Amniotic epithelial cell (primary cell): ENCODE measurements at places on chromosomes 6 and 20.

DNA sequence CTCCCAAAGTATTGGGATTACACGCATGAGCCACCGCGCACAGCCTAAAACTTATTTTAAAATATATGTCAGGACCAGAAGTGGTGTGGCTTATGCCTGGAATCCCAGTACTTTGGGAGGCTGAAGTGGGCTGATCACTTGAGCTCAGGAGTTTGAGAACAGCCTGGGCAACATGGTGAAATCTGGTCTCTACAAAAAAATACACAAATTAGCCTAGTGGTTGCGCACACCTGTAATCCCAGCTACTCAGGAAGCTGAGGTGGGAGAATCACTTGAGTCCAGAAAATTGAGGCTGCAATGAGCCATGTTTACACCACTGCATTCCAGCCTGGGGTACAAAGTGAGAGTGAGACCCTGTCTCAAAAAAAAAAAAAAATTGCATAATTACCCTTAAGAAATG lies 13.7 kb downstream of the PXT1 start:
- DNase-seq: peak; percentile 20

DNA sequence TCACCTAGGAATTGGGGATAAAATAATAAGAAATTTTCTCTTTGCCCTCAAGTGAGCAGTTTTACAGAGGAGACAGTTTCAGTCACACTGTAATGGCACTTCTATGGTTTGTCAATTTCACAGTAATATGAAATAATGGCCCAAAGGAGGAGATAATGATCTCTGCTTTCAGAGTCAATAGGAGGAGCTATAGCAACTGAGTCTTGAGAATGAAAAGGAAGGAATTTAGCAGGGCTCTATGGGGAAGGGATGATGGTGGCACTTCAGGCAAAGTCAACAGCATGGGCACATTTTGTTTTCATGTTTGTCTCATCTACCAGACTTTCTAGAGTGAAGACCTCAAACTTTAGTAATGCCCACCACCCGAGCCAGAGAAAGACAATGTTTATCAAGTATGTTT lies 138.3 kb upstream of the HMGN3 start:
- DNase-seq: no peak

DNA sequence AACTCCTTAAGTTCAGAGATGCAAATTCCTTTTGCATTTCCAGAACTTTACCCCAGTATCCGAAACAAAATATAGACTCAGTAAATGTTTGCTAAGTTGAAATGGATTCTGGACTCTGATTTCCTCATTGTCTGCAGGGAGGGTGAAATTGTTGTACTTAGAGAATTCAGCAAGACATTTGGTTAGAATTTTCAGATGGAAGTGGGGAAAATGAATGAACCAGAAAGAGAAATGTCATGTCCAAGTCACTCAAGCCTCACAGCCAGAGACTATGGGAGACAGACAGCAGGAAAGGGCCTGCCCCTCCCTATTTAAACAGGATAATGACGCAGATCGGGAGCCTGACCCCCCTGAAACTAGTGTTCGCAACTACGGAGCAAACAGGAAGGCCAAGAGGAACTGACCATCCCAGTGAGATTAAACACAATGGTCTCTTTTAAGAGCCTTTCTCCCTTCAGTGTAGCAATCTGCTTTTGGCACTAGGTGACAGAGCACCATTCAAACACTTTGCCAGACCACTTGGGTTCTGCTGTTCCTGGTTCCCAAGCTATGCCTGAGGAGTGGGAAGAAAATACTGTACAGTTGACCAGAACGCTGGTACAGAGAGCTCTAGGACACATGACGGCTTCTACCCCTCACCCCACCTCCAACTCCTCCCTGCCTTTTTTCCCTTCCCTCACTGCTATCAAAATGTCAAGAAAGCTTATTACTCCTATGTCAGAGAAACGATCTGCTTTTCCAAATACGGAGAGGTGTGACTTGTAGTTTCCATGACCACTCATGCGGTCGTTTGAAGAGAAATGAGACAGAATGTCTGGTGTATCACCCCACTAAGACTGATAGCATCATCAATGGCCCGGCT lies 13.7 kb downstream of the NEDD9 start:
- no peak for DNase-seq

- DNase-seq: no peak
These were observed 48.0 kb downstream of the MAPK14 start for GRCh38 chr6:36075656-36076055.

DNA sequence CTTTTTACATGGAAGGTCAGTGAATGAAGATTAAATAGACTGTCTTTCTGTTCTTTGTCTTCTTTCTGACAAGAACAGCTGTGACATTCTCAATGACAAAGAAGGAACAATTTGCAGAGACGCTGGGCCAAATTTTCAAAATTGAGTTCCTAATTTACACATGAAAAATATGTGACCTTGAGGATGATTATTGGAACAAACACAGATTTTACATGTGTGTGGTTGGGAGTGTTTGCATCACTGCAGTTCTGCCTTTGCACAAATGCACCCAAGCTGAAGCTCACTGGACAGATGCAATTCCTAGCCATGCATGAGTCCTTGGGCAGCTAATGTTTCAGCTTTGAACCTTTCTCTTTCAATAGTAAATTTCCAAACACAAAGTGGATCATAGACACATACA lies 350.8 kb downstream of the QKI start:
- DNase-seq: no peak

DNA sequence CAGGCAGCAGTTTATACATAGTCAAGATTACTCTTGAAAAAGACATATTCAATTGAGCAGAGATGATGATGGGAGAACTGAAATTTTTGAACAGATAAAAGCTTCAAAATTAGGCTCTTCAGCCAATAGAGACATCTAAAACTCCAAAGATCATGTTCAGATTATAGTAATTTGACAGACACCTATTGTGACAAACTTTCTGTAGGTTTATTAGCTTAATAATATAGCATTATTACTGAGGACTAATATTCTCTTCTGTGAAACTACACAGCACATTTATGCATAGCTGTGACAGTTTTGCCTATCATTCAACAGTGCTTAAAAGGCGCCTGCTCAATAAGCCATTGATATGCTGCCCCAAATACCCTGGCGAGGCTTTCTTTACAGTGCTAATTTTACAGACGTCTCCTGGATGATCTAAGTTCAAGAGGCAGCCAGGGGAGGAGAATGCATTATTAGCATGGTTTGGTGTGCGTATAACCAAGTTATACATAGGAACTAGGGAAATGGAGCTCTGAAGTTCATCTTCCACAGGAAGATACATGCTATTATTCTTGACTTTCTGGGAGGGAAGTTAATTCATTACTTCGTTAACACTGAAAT lies 21.5 kb downstream of the PLAGL1 start:
- no peak for DNase-seq

- no peak for DNase-seq
These were observed 124.7 kb upstream of the SASH1 start for GRCh38 chr6:148217921-148218320.

DNA sequence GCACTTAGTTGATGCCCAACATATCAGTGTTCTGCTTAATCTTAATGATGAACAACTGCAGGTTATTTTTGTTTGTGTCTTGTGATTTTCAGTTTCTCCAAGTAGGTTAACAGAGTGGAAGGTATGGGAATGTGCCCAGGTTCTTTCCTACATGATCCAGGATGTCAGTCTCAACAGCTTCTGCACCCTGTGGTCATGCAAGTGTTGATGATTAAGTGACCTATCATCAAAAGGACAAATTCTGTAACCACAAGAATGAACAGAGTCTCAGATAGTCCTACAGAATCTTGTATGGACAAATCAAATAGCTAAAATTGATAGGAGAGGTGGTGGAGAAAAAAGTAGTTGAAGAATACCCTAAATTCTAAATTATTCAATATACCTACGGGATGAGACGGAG lies 26.1 kb downstream of the MAN1A1 start:
- DNase-seq: no peak

- DNase-seq: peak; percentile 61
These were observed 64.8 kb downstream of the LMBRD1 start for GRCh38 chr6:69732045-69732444.

DNA sequence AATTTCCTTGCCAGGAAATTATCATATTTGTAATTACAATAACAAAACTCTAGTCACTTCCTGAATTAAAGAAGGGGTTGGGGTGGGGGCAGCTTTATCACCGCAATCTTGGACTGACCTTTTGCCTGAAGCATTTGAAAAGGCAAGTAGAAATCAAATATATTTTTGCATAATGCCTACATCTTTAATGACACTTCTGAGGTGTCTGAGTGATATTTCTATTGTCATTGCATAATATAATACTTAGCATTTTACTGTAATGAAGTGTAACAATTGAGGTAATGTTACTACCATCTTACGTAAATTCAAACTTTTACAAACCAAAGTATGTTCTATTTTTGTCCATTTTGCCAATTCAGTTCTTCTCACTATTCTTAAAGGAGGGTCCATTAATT lies 65.2 kb downstream of the SYNE1 start:
- no peak for DNase-seq

GRCh38 chr20:46004187-46004586 lies 4.5 kb upstream of the MMP9 start:
- DNase-seq: no peak

GRCh38 chr20:62168890-62169435 lies 13.9 kb upstream of the MTG2 start:
- no peak for DNase-seq

GRCh38 chr20:6501061-6501460 lies 266.4 kb upstream of the BMP2 start:
- DNase-seq: peak; percentile 74

- DNase-seq: no peak
These were observed 84.6 kb downstream of the KIF16B start for GRCh38 chr20:16488616-16489015.

GRCh38 chr6:209432-210103 lies 82.7 kb upstream of the DUSP22 start:
- no peak for DNase-seq

DNA sequence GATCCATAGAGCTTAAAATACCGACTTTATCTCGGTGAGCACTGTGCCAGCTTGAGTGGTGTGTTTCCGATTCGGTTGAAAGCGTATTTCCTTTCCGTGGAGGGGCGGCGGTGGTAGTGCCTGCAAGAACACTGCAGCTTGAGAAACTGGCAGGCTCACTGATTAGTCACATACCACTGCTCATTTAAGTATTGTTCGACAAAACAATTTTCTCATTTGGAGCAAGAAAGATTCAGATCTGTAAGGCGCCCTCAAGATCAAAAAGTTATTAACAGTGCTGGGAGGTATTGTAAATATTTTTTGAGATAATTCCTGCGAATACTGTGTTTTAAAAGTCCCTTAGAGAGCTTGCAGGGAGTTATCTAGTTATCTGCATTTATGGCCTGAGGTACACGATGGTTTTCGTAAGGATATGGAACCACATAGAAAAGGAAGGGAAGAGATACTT lies 1.3 kb downstream of the MAPK14 start:
- DNase-seq: peak; percentile 89

- no peak for DNase-seq
These were observed 89.1 kb downstream of the AIG1 start for GRCh38 chr6:143149771-143150170.

DNA sequence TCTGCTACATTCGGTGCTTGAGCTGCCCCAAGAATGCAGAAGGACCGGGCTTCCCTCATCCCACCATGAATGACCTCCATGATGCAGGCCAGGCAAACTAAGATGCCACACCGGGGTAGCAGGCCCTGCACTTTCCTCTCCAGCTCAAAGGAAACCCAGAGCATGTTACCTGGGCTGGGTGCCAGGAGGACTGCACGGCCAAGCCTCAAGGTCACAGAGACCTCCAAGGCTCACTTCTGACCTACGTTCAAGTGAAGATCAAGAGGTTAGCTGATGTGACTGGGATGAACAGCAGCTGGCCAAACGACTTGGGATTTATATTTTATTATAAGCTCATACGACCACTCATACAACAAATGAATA lies 501.8 kb downstream of the CD83 start:
- no peak for DNase-seq

DNA sequence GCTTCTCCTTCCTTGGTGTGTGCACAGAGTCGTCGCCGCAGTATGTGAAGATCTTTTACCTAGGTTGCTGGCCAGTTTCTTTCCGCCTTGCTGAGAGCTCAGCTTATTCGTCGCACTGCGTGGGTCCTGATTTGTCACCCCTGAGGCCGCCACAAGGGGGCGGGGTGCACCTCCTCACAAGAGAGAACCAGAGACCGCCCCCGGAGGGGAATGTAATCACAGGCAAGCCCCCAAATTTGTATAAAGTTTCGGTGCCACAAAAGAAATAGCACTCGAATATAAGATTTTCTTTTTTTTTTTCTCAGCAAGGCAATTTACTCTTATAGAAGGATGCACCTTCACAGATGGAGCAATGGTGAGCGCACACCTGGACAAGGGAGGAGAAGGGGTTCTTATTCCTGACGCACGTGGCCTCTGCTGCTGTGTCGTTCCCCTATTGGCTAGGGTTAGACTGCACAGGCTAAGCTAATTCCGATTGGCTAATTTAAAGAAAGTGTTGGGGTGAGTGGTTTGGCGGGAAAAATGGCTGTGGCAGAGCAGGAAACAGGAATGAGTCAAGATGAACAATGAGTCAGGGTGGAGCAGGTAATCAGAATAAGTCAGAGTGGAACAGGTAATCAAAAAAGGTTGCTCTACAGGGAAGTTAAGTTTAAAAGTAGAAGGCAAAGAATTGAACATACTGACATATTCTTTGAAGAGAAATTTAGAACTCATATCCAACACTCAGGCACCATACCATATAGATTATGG lies 19.5 kb downstream of the NCOA3 start:
- DNase-seq: no peak

- no peak for DNase-seq
These were observed 195.9 kb upstream of the SULF2 start for GRCh38 chr20:47981222-47981621.

- peak; percentile 89 for DNase-seq
These were observed 157.4 kb upstream of the ZNF217 start for GRCh38 chr20:53750827-53751619.

DNA sequence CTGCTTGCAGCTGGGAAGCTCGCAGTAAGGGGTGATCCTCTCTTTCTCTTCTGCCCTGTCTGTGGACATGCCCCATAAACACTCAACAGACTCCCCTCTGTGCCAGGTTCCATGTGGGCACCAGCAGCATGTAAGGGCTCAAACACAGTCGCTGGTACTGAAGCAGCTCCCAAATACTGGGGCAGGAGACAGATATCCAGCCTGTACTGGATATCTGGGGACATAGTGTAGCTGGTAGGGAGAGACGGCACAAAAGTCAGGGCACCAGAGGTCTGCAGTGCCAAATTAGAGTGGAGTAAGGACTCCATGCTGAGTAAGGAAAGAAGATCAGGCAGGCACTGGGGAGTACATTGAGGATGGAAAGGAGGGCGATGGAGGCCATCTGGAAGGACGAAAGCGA lies 48.3 kb upstream of the RSPO4 start:
- DNase-seq: no peak

DNA sequence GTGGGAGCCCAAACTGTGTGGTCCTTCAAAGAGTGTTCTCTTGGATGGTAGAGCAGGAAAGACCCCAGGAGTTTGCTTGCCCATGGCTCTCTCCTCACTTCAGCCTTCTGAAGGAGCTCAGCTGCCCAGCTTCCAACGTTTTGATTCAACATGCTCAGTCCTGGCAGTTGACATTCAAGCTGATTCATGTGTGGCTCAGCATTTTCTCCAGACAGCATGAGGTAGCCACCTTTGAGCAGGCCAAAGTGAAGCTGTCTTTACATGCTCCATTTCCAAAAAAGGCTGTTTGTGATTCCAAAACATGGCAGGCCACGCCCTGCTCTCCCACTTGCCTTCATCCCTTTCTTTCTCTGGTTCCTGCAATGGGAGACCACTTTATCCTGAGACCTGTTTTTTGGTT lies 280.2 kb downstream of the TBC1D7 start:
- DNase-seq: no peak
